ENCODE measurements at places on chromosomes 5 and 9.

- DNase-seq: no peak
Measured at GRCh38 chr5:146781157-146781556, 97.4 kb downstream of the PPP2R2B start.

- peak; percentile 46 for DNase-seq
Measured at GRCh38 chr9:132409828-132410528, at the start of gene CFAP77. CFAP77 (plus strand) TSS chr9:132410211; CDS start chr9:132410272, 61 bp downstream.

DNA sequence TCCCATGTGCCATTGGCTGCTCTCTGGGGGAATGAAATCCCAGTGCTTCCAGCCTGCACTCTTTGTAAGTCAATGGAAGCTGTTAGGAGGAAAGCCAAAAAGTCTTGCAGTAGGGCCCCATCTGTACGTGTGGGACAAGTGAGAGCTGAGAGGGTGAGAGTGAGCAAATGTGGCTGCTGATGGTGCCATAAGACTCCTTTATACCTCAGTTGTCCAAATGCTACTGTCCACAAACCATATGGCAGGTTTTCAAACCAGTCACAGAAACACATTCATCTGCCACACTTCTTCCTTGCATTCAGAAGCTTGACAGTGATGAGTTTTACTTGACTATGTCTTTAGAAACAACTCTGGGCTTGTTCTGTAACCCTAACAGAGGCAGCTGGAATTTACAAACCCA is 543.8 kb downstream of the CSNK1G3 start:
- DNase-seq: no peak

DNA sequence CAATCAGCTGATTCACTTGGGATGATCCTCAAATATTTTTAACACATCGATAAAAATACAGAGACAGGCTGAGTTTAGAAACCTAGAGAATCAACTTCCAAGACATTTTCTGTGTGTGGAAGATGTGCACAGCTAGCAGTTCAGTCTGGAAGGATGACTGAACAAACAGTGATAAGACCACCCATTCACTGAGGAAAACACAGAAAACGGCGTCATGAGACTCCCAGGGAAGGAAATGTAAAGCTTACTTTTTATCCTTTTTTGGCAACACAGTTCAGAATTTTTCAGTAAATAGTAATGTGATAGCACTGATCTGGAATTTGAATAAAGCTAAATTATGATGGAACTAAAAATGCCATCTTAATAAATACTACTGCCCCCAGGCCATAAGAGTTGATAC is 277.6 kb downstream of the SEMA5A start:
- no peak for DNase-seq

GRCh38 chr5:71601222-71602026 is 14.3 kb downstream of the MCCC2 start:
- peak; percentile 99 for DNase-seq

- peak; percentile 39 for DNase-seq
Measured at GRCh38 chr9:99822109-99822805, 572 bp downstream of the NR4A3 start.

- peak; percentile 29 for DNase-seq
Measured at GRCh38 chr5:56105511-56106291, 110.9 kb upstream of the IL6ST start.

GRCh38 chr9:109652971-109653370 is 127.0 kb upstream of the PALM2AKAP2 start:
- peak; percentile 67 for DNase-seq

- DNase-seq: no peak
Measured at GRCh38 chr5:122498163-122498562, 186.1 kb downstream of the SNCAIP start.

- peak; percentile 93 for DNase-seq
Measured at GRCh38 chr9:121671612-121672155, 20.2 kb downstream of the DAB2IP start.

DNA sequence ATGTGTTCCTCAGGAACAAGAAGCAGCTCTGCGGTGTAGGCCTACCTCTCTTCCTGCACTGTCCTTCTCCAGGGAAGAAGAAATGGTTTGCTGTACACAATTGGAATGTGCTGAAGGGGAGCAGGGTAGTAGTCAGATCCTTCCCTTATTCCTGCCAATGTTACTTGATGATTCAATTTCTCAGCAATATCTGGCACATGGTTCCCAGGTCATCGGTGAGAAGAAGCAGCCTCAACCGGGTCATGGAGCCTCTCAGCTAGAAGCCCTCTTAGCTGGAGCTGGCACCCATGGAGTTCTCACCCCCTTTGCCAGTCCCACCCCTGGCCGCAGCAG is 36.9 kb downstream of the ACTBL2 start:
- DNase-seq: peak; percentile 75

DNA sequence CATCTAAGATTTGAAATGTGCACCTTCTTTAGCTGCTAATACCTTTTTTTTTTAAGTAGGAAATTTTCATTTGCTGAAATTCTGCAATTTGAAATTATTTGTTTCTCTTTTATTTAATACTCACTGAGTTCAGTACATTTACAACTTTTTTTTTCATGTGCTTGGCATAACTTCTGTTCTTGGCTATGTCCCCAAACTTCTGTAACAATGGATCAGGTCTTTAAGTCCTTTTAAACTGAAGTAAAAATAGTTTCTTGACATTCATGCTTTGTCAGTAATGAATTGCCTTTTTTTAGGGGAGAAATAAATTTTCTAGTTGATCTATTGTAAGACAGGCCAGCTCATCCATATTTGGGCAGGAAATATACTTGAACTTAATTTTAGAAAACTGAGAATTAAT is 41.5 kb downstream of the EDIL3 start:
- no peak for DNase-seq

GRCh38 chr9:68841276-68842052 is 136.4 kb downstream of the PIP5K1B start:
- DNase-seq: no peak

DNA sequence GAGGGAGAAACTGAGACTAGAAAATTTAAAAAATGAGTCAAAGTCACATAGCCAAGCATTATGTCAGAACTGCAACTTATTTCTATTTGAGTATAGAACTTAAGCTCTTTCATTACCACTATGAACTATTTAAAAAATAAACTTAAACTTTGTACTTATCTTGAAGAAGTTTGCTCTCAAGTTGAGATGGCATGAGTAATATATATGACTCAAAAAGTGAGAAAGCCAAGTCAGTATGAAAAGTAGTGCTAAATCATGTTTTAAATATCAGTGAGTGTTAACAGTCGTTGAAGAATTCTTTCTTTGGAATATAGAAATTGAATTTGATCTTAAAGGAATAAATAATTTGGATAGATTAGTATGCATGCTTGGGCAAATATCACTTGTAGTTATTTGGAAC is 36.3 kb upstream of the CDH10 start:
- DNase-seq: no peak

DNA sequence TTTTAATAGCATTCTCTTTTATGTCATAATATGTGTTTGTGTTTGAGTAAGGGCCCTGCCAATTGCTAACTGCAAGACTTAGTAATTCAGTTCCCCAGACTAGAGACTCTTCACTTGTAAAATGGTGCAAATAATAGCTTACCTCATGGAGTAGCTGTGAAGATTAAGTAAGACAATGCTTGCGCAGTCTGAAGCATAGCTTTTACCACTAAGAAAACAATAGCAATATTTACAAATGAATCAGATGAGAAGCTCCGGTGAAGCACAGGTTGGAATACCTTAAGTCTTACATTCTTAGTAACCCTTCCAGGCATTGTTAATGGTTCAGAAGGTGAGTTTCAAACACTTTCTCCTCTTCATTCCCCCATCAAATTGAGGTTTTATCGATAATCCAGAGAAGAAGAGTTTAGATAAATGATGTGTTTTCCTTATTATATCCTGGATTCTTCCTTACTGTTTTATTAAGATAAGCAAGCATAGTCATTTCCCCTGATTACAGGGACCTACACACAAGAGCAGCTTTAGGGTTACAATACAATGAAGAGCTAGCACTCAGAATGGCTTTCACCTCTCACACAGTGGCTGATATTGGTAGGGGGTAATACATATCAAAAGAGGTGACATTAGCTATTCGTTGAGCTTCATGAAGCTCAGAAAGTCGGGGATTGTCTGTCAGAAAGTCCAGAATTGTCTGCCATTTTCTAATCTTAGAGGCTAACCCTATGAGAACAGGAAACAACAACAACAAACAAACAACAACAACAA is 96.4 kb upstream of the EDIL3 start:
- DNase-seq: no peak

- no peak for DNase-seq
Measured at GRCh38 chr5:95057615-95058014, 227.3 kb downstream of the MCTP1 start.

DNA sequence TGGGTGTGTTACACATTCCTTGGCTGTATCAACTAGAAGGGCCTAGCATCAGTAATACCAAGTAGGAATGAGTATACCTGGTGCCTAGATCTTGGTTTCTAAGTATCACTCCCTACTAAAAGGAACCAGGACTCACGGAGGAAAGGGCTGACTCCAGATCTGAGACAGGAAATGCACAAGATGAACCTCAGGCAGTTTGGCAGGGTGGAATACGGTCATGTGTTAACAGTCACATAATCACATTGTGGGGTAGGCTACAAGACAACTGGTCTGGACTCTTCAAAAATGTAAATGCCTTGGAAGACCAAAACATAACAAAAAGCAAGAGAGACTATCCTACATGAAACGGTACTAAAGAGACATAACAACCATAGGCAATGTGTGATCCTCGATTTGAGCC is 158.8 kb downstream of the CRB2 start:
- DNase-seq: no peak
